ENCODE measurements at places on chromosomes 4 and X. TPM values are rescaled to one million over a fixed set of nuclear protein-coding genes. Genes with fewer than 3 reads are reported as not detected.

DNA sequence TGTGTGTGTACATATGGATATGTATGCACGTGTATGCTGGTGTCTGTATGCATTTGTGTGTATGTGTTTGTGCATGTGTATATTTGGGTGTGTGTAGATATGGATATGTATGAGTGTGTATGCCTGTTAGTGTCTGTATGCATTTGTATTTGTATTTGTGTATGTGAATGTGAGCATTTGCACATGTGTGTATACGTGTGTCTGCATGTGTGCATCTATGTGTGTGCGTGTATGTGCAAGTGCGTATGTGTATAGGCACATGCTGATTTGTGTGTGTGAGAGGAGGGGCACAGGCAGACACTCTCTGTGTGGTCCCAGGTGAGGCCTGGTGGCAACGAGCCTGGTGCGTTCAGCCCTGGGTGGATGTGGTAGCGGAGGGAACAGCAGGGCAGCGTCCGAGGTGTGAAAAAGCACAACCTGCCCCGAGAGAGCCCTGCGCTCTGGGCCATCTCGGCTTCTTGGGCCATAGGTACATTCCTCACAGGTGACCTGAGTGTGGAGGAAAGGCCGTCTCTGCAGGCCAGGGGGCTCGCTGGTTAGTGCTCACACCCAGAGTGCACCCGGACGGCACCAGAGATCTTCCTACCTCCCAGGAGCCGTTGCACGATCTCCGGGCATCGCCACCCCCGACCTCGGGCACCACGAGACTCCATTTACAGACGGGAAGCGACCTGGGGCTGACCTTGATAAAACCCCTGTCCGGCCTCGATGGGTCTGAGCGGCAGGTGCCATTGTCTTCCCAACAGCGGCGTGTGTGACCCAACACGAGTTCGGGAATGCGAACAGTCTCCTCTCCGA lies 45.0 kb downstream of the ASMT start:
- no peak for DNase-seq

DNA sequence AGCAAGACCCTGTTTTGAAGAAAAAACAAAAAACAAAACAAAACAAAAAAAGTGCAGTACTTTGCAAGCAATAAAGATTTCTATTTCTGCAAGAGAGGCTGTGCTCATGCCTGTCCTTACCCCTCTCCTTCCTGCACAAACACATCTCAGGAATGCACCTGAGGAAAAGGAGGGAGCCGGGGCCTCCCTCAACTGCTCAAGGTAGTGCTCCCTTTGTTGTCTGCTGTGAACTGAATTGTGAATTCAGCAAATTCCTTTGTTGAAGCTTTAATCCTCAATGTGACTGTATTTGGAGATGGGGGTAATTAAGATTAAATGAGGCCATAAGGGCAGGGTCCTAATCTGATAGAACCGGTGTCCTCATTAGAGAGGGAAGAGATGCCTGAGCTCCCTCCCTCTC lies 13.9 kb downstream of the FTSJ1 start:
- no peak for DNase-seq

DNA sequence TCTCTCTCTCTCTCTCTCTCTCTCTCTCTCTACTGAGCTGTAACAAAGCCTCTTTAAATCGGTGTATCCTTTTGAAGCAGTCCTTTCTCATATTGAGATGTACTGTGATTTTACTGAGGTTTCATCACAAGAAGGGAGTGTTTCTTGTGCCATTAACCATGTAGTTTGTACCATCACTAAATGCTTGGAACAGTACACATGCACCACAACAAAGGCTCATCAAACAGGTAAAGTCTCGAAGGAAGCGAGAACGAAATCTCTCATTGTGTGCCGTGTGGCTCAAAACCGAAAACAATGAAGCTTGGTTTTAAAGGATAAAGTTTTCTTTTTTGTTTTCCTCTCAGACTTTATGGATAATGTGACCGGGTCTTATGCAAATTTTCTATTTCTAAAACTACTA lies 37.2 kb downstream of the HPF1 start:
- no peak for DNase-seq

DNA sequence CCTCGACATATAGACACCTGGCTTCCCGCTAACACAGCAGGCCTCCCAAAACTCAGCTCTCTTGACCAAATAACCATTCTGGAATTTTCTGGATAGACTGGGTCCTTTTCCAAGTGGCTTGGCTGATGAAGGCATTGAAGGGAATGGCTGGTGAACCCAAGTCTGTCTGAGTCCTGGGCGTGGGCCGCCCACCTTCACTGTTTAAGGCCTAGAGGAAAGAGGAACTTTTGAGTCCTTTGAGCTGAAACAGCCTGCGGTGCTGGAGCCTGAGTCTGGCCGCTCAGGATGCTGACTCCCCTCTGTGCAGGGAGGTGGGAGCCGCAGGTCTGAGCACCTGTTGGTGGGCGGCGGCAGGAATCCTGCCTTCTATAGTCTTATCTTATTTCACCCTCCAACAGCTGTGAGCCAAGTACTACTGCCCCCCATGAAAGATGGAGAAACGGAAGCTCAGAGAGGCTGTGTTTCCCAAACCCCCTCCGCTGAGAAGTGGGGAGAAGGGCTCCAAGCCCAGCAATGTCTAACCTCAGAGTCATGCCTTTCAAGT lies 23.4 kb downstream of the ACOX3 start:
- no peak for DNase-seq

GRCh38 chr4:165787516-165788274 lies 85.3 kb upstream of the TLL1 start:
- DNase-seq: no peak

DNA sequence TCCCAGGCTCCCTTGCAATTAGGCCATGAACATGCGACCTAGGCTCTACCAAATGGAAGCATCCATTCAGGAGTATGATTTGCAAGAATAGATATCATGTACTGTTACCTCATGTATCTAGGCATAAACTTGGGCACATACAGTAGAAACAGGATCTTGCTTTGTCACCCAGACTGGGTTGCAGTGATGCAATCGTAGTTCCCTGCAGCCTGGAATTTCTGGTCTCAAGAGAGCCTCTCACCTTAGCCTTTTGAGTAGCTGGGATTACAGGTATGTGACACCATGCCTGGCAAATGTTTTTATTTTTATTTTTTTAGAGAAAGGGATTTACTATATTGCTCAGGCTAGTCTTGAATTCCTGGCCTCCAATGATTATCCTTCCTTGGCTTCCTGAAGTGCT lies 994.2 kb downstream of the ADGRL3 start:
- no peak for DNase-seq

GRCh38 chr4:106803083-106803482 lies 233.0 kb downstream of the DKK2 start:
- DNase-seq: no peak

GRCh38 chr4:5611750-5612149 lies 96.6 kb downstream of the EVC2 start:
- peak; percentile 27 for DNase-seq

GRCh38 chr4:182918791-182919302 lies 1.7 kb upstream of the DCTD start:
- DNase-seq: no peak

GRCh38 chrX:44914532-44915198 lies 41.7 kb downstream of the KDM6A start:
- DNase-seq: peak; percentile 44

DNA sequence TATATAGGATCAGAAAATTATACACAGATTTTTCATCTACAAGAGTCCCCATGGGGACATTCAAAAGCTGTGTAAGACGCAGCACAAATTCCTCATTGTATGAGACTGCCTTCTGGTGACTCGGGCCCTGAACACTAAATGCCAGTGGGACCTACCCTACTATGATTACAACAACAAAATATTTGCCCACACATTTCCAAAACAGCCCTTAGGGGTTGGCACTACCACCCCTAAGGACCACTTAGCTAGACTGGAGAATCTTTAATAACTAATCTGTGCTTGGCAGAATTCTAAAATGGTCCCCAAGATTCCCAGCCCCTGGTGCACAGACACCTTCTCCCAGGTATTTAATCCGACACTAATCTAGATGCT lies 29.1 kb downstream of the UCHL1 start:
- no peak for DNase-seq

DNA sequence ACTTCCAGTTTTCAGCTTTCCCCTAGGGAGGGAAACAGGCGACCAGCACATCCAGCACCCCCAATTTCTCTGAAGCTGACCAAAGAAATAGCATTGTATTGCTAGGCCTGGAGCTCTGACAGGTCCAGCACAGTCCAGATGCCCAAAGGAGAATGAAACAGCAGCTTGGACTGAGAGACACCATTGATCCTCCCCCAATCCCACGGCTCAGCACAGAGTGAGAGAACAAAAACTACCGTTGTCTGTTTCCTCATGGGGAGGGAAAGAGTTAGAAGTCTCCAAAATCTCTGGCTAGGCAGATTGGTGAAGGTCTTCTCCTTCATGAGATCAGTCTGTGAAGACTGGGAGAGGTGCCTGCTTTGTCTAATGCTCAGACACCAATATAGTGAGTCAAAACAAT lies 8.6 kb downstream of the TCEAL7 start:
- no peak for DNase-seq

GRCh38 chr4:165477799-165478198 lies 99.0 kb downstream of the CPE start:
- no peak for DNase-seq

DNA sequence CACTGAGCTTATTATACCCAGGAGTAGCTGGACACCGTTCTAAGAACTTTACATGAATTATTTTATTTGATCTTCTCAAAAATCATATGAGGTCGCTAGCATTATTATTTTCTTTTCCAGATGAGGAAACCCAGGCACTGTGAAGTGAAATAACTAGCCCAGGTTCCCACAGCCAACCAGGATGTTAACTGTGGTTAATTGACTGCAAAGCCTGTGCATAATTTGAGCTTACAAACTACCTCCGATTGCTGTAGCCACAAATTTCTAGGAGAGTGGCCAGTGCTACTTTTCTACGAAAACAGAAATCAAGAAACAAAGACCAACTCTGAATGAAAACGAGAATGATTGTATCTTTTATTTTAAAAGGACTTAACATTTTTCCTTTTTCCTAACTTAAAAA lies 27.2 kb downstream of the SPRY1 start:
- no peak for DNase-seq

DNA sequence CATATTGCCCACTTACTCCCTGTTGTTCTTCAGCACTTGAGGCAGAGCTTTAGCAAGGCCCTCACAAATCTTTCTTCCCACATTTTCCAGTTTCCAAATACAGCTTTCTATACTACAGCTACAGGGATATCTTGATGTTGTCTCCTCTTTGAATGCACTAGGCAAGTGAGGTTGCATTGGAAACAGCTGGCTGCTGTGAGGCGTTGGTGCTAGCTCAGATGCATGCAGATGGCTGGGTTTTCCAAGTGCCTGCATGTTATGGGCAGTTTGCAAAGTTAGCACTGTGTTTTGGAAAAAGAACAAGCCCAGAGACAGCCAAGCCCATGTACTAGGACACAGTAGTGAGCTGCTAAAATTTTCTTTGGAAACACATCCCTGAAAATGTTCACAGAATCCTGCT lies 315.1 kb upstream of the RASGEF1B start:
- DNase-seq: no peak

DNA sequence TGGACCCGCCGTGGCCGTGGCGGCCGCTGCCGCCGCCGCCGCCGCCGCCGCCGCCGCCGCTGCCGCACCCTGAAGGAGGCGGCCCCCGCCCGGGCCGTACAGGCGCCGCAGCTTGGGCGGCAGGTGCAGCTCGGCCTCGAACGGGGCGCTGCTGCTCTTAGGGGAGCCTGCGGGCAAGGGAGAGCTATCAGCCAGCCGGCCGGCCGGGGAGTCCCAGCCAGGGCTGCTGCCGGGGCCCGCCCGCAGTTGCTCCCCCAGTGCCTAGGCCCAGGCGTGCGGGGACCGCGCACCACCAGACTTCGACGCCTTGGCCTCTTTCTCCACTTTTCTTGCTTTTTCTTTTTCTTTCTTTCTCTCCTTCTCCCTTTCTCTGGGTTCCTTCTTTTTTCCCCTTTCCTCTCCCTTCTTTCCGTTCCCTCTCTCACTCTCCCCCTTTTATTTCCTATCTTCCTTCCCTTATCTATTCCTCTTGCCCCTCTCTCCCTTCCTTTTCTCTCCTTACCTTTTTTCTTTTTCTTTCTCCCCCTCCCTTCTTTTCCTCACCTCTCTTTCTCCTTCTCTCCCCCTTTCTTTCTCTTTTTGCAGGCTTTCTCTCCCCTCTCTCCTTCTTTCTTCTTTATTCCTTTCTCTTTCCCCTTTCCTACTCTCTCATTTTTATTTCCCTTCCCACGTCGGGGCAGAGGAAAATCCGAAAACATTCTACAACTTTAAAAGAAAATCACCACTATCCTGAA lies 2.0 kb downstream of the ARX start:
- no peak for DNase-seq

DNA sequence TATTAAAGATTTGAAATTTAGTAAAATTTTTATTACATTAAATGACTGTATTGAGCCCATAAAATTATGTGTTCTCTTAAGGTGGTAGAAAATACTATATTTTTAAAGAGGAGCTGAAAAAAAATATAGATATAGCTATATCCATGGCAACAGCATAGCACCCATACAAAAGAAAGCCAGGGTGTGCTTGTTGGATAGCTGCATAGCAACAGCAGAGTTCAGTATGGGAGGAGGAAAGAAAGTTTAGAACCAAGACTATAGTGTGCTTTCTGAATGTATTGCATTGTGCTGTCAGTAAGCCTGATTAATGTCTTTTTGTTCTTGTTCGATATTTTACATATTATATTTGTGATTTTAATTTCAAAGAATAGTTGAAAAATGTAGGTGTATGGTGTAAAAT lies 78.4 kb downstream of the GRID2 start:
- DNase-seq: no peak

GRCh38 chr4:100312615-100313350 lies 122.5 kb upstream of the DDIT4L start:
- no peak for DNase-seq

MAGEA2B gene
- total RNA-seq: not detected

CRLF2 gene
- not detected for total RNA-seq

AFAP1 gene
- total RNA-seq: 133 TPM

SLC10A3 gene
- total RNA-seq: 27.7 TPM

PAGE5 gene
- total RNA-seq: not detected

RAB33A gene
- 1.3 TPM for total RNA-seq

Data from fibroblast of villous mesenchyme (primary cell).